ENCODE measurements at places on chromosomes 3 and 15. TPM values are rescaled to one million over a fixed set of nuclear protein-coding genes. Genes with fewer than 3 reads are reported as not detected.

The GABRB3 gene
- total RNA-seq = 0.51 TPM

The STRA6 gene
- total RNA-seq = 0.79 TPM

The PLA2G4B gene
- total RNA-seq = 18.6 TPM

The SLC22A13 gene
- 0.07 TPM for total RNA-seq

The DUOX1 gene
- 59.4 TPM for total RNA-seq

The BNIP2 gene
- total RNA-seq = 92.9 TPM

The C15orf40 gene
- 17.7 TPM for total RNA-seq

The GOLGA8G gene
- not detected for total RNA-seq

The RASGRP1 gene
- 0.85 TPM for total RNA-seq

The SERPINI2 gene
- not detected for total RNA-seq

Data from airway epithelial cell (primary cell).